Heart left ventricle (tissue), 16 donors: ENCODE measurements at places on chromosomes 5 and 9. TPM values are rescaled to one million over a fixed set of nuclear protein-coding genes. Genes with fewer than 3 reads are reported as not detected.

GRCh38 chr5:174552428-174552827, 172.0 kb upstream of the MSX2 start:
- no peak for DNase-seq
- H3K27ac ChIP-seq, result no peak overlapping the region
- no peaks in the 10 kb centered on the region for H3K4me1 ChIP-seq
- H3K4me3 ChIP-seq, result no peak overlapping the region
- no peaks in the 10 kb centered on the region for H3K36me3 ChIP-seq

DNA sequence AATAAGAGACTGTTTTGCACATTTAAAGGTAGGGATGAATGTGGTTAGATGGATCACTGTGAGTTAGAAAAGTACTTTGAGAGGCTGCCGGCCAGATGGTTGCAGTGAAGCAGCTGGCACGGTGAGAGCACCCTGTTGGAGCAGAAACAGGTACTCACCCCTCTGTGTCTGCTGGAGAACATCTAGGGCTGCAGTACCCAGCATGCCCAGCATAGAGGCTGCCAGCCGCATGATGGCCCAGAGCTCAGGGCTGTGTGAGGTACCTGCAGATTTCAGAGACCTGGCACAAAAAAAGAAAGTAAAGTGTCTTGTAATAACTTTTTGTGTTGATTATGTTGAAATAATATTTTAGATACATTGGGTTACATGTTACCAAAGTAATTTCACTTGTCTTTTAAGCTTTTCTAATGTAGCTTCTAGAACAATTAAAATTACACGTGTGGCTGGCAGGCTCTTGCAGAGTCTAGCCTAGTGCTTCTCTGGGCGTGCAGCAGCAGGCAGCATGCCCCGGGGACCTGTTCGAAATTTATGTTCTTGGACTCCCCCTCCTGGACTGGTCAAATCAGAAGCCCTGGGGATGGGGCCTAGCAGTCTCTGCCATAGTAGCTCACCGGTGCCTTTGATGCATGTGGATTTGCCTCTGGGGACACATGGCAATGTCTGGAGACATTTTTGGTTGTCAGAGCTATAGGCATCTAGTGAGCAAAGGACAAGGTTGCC, 11.1 kb downstream of the WDR5 start:
- H3K27ac ChIP-seq, result no peak overlapping the region
- no peaks in the 10 kb centered on the region for H3K4me1 ChIP-seq
- peaks cover 95% of the 10 kb centered on the region for H3K36me3 ChIP-seq
- DNase-seq, result no peak

GRCh38 chr9:134174526-134175290, 10.3 kb upstream of the RNU6ATAC start:
- DNase-seq, result no peak
- H3K36me3 ChIP-seq, result no peaks in the 10 kb centered on the region
- H3K27ac ChIP-seq, result no peak overlapping the region
- peaks cover 32% of the 10 kb centered on the region for H3K4me1 ChIP-seq
- no peaks in the 10 kb centered on the region for H3K27me3 ChIP-seq
- no peak overlapping the region for H3K4me3 ChIP-seq

- H3K36me3 ChIP-seq, result no peaks in the 10 kb centered on the region
- H3K4me3 ChIP-seq, result no peak overlapping the region
- no peak for DNase-seq
- peak overlapping the region; percentile 76 for H3K27ac ChIP-seq
- H3K4me1 ChIP-seq, result peaks cover 50% of the 10 kb centered on the region
These were observed 6.2 kb downstream of the ASS1 start for GRCh38 chr9:130451004-130451390.

- no peak overlapping the region for H3K27ac ChIP-seq
- no peaks in the 10 kb centered on the region for H3K4me1 ChIP-seq
- H3K4me3 ChIP-seq, result no peak overlapping the region
- no peak for DNase-seq
- no peaks in the 10 kb centered on the region for H3K27me3 ChIP-seq
These were observed 734.1 kb upstream of the DMAC1 start for GRCh38 chr9:8533681-8534080.

DNA sequence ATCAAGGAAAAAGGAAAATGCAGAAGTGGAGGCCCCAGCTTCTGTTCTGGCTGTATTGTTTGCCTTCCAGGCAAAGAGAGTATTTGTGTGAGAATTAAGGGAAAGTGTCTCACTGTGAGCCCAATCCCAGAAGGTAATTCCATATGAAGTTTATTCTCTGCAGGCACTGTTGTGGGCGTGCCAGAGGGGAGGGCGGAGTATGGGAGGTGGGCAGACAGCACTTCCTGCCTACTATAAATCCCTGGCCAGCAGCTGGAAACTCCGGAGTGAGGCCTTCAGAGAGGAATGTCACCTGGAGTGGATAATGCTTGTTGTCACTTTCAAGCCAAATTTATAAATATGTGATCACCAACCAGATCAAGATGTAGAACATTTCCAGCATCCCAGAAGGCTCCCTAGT, 209.5 kb downstream of the ARHGAP26 start:
- no peak overlapping the region for H3K27ac ChIP-seq
- no peak overlapping the region for H3K4me3 ChIP-seq
- peaks cover 10% of the 10 kb centered on the region for H3K4me1 ChIP-seq
- H3K27me3 ChIP-seq, result no peaks in the 10 kb centered on the region

The F2RL2 gene
- total RNA-seq, result 0.52 TPM

The LURAP1L gene
- total RNA-seq, result 2.1 TPM

- H3K27ac ChIP-seq, result no peak overlapping the region
- no peak overlapping the region for H3K4me3 ChIP-seq
- H3K27me3 ChIP-seq, result no peaks in the 10 kb centered on the region
- DNase-seq, result no peak
- no peaks in the 10 kb centered on the region for H3K4me1 ChIP-seq
- no peaks in the 10 kb centered on the region for H3K36me3 ChIP-seq
These were observed 14.4 kb upstream of the SMIM15 start for GRCh38 chr5:61176631-61177030.

- no peak overlapping the region for H3K4me3 ChIP-seq
- H3K36me3 ChIP-seq, result no peaks in the 10 kb centered on the region
- no peaks in the 10 kb centered on the region for H3K27me3 ChIP-seq
- no peaks in the 10 kb centered on the region for H3K4me1 ChIP-seq
- peak; percentile 13 for DNase-seq
These were observed 91.4 kb upstream of the PHYKPL start for GRCh38 chr5:178323961-178324360.

DNA sequence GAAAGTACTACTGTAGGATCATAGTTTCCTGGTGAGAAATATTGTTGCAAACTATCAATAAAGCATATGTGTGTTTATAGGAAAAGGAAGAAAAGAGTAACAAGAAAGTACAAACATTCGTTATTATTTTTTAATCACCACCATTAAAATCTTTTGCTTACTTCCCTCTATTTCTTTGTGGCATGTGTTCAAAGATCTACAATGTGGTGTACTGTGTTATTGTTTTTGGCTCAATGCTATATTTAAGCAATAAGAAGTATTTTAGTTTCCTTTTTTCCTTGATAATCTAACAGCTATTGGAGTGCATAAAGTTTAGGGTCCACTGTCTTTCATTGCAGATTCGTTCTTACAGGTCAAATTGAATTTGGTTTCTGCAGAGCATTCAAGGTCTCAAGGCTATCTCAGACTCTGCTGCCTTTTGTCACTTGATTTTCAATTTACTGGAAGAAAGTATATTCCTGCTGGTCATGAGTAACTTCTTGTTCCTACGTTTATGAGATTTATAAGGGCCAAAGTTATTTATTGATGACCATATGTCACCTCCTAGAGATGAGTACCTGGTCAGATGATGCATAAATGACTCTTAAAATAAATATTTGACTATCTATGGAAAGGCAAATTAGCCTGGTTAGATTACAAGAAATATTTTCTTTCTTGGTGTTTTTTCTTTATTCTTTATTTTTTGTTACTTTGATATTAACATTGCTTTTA, 323.0 kb downstream of the TMEM167A start:
- H3K4me3 ChIP-seq, result no peak overlapping the region
- H3K27me3 ChIP-seq, result no peaks in the 10 kb centered on the region
- no peaks in the 10 kb centered on the region for H3K36me3 ChIP-seq
- no peak overlapping the region for H3K27ac ChIP-seq

- H3K27ac ChIP-seq, result no peak overlapping the region
- no peaks in the 10 kb centered on the region for H3K36me3 ChIP-seq
- DNase-seq, result no peak
- no peaks in the 10 kb centered on the region for H3K4me1 ChIP-seq
- H3K27me3 ChIP-seq, result no peaks in the 10 kb centered on the region
- no peak overlapping the region for H3K4me3 ChIP-seq
These were observed 240.7 kb upstream of the NREP start for GRCh38 chr5:111997711-111998110.
